ENCODE measurements at places on chromosomes 7 and 10.

GRCh38 chr10:89615824-89616223, 29.2 kb downstream of the PANK1 start:
- no peak for DNase-seq

DNA sequence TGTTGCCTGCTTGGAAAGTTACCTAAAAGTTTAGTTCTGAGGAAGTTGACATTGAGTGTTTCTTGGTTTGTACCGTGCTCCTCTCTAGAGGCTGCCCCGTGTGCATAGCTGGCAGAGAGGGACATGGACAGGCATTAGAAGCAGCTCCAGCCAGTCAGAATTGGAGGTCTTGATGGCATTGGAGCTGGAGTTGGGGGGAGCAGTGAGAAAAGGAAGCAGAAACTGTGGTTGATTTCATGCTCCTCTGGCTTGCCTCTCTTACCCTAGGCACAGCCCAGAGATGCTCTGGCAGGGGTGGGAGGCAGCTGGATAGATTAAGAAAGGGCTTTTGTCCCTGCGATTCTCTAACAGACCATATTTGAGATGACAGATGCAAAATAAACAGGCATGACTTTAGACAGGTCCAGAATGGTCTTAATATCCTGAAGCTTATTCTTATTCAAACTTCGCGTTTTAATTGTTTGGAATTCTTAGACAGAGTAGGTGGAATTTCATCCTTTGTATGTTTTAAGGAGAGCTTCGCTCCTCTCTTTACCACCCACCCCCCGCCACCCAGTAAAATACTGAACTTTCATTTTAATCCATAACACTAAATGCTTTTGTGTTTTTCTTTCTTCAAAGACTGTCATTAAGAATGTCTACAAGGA, 73.5 kb upstream of the GLCCI1 start:
- no peak for DNase-seq

DNA sequence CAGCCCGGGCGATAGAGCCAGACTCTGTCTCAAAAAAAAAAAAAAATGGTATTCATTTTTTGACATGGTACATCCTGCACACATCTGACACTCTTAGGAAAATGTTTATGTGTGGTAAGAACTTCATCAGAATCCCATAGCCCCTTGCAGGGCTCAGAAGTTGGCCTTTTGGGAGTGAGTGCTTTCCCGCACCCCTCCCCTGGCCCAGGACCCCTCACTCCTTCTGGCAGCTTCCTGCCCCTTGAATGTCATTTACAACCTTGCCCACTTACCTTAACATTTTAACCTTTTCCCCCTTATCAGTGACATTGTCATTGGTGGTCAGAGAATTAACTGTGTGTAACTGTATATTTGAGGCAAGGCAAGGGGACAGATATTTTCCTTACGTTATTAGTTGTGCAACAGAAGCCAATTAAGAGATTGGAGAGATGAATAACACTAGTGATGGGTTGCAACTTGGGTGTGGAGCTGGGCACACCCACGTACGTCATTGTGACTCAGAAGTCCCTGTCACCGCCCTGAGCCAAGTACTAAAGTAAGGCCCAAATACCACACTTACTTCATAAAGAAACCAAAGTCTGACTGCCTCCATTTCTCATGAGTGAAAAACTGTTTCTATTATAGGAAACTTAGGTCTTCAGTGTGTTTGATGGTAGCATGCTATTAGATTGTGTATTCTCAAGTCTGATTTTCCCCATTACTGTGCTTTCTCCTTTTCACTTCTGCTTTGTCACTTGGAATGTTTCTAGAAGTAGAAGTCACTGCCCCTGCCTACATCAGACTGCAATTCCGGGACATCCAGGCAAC, 31.6 kb downstream of the OGDH start:
- peak; percentile 37 for DNase-seq

DNA sequence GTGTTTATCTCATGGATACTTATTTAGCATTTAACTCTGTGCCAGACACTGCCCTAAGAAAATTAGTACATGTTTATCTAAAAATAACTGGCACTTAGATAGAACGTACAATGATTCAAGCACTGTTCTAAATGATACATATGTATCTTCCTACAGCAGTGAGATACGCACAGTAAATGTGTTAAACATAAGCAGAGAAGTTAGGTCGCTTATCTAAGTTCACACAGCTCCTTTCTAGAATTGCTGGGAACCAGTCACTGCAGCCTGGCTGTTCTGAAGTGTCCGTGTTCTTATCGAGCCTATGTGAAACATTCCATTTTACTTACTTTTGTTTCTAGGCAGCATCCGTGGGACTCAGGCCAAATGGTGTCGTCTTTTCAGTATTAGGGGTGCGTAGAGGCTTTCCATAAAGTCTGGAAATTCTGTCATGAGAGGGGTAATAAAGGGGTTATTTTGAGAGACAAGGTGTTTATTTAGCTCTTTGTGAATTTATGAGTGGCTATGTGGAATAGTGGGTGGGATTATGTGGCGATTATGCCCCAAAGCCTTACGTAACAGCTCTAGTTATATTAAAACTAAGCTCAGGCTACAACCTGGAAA, 186.9 kb downstream of the SND1 start:
- no peak for DNase-seq

- no peak for DNase-seq
Observed at GRCh38 chr7:2185715-2186114, 47.0 kb downstream of the MAD1L1 start.

GRCh38 chr7:92404170-92404614, 43.1 kb upstream of the GATAD1 start:
- DNase-seq, result no peak

GRCh38 chr7:104327534-104327933, 869 bp upstream of the LHFPL3 start:
- no peak for DNase-seq

DNA sequence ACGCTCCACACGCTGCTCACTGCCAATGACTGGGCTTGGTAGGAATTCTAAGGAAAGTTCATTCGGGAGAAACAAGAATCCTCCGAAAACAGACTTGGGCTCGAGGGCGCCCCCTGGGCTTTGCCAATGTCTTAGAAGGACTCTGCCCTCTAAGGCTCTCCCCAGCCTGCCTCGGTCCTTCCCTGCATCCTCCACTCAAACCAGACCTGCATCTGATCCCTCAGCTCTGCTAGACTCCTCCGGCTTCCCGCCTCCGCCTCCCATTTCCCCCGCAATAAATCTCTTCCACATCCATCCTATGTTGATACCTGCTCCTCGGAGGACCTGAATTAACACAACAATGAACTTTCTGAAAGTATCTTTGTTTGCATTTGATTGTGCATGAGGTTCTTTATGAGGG, 177.6 kb downstream of the PLPP4 start:
- DNase-seq, result no peak

DNA sequence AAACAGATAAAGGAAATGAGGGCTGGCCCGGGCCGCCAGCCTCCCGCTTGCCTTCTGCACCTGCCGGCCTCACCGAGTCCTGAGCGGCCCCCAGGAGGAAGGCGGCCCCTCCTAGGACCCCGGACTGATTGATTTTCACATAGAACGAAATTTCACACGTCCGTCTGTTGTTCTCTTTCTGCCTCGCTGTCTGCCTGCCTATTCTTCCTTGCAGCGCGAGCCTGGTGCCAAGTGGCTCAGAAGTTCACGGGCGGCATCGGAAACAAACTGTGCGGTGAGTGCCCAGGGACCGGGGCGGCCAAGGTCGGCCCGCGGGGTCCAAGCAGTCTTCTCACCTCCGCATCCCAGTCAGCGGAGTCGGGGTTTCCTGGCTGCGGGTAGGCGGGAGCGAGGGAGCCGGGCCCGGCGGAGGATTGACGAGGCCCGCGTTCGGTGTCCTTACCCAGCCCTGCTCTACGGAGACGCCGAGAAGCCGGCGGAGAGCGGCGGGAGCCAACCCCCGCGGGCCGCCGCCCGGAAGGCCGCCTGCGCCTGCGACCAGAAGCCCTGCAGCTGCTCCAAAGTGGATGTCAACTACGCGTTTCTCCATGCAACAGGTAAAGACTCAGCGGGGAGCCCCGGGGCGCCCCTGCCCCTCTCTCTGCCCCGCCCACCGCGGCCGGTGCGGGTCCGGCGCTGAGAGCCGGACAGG, 967 bp downstream of the GAD2 start:
- no peak for DNase-seq

DNA sequence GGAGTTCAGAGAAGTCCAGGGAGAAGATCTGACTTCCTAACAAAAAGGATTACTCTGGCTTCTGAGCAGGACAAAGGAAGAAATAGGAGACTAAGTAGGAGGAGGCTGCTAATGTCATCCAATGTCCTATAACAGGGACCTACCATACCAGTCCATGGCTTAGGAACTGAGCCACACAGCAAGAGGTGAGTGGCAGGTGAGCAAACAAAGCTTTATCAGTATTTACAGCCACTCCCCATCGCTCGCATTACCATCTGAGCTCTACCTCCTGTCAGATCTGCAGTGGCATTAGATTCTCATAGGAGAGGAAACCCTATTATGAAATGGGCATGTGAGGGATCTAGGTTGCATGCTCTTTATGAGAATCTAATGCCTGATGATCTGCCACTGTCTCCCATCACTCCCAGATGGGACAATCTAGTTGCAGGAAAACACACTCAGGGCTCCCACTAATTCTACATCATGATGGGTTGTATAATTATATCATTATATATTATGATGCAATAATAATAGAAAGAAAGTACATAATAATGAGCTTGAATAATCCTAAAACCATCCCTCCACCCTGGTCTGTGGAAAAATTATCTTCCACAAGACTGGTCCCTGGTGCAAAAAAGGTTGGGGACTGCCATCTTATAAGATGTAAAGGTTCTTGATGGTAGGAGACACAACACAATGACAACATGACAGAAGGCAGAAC, 487.4 kb downstream of the PLXDC2 start:
- DNase-seq, result no peak

Measured in stimulated activated CD8-positive, alpha-beta memory T cell treated with anti-CD3 and anti-CD28 coated beads, Interleukin-2, amount 100 ng/mL, for 1 hour (primary cell).